ENCODE measurements at places on chromosomes 3 and 15.
A peak's percentile ranks its signal among the peaks of the same experiment; 100 is the strongest.

- ATAC-seq: no peak
- no peaks in the 10 kb centered on the region for H3K36me3 ChIP-seq
- no peak overlapping the region for H3K27ac ChIP-seq
- H3K4me3 ChIP-seq: no peak overlapping the region
Measured at GRCh38 chr3:28949580-28949979, 331.3 kb upstream of the RBMS3 start.

GRCh38 chr3:150069154-150069527 is 98.4 kb upstream of the PFN2 start:
- H3K4me3 ChIP-seq: no peak overlapping the region
- H3K4me1 ChIP-seq: no peaks in the 10 kb centered on the region

DNA sequence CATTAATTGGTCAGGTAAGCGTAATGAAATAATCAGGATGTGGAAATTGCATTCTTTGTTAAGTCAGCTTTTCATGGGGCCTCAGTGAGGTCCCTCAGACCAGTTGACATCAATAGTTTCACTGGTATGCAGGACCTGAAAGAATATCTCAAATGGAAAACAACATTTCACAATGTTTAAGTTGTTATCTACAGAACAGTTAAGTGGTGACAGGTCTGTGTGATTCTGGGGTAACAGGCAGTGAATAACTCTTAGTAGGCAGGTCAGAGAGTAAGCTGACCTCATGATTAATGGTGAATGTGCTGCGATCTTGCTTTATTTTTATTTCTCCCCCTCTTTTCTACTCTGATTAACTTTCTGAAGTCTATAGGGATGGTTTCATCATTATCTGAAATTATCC is 28.9 kb upstream of the ACP3 start:
- no peaks in the 10 kb centered on the region for H3K36me3 ChIP-seq
- no peak overlapping the region for H3K4me3 ChIP-seq
- ATAC-seq: no peak
- peaks cover 25% of the 10 kb centered on the region for H3K27me3 ChIP-seq
- H3K27ac ChIP-seq: no peak overlapping the region
- H3K4me1 ChIP-seq: no peaks in the 10 kb centered on the region

GRCh38 chr15:101239724-101240136 is 12.1 kb downstream of the CHSY1 start:
- ATAC-seq: peak; percentile 49
- no peaks in the 10 kb centered on the region for H3K27me3 ChIP-seq
- peaks cover 42% of the 10 kb centered on the region for H3K4me1 ChIP-seq
- H3K4me3 ChIP-seq: peak overlapping the region; percentile 67
- peak overlapping the region; percentile 72 for H3K27ac ChIP-seq
- H3K36me3 ChIP-seq: peaks cover 98% of the 10 kb centered on the region

DNA sequence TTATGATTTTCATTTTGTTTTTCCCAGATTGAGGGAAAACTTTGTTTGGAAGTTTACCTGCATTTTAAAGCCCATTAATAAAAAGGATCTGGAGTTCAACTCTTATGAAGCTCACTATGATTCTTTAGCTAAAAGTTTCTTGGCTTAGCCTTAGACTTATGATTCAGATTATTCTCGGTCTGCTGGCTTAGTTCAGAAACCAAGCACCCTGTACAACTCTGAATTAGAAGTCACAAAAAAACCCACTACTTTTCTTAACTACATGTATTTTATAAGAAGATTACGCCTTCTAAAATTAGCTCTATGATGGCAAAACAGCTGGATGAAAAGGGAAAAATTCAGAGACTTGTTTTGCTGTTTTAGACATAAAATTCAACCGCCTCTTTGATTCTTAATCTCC is 14.3 kb upstream of the DENND4A start:
- H3K36me3 ChIP-seq: no peaks in the 10 kb centered on the region
- peaks cover 4% of the 10 kb centered on the region for H3K4me1 ChIP-seq
- no peak for ATAC-seq

- H3K4me3 ChIP-seq: peak overlapping the region; percentile 70
- no peaks in the 10 kb centered on the region for H3K27me3 ChIP-seq
- peaks cover 27% of the 10 kb centered on the region for H3K4me1 ChIP-seq
- H3K27ac ChIP-seq: peak overlapping the region; percentile 21
Measured at GRCh38 chr15:70528270-70528706, 235.1 kb downstream of the UACA start.

DNA sequence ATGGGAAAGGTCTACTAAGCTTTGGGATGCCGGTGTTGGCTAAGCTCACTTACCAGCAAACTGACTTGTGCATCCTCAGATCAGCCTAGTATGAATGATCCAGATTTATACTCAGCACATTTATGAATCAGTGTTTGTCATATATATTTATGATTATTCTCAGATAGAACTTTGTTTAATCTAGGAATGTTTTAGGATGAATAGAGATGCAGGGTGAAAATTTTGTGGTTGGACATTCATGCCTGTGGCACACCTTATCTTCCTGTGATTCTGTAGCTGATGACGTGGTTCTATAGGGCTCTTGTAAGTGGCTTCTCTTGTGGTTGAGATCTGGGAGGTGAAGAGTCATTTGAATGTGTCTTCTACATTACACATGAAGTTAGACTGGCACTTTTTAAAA is 11.4 kb downstream of the CDIN1 start:
- no peaks in the 10 kb centered on the region for H3K36me3 ChIP-seq
- no peak overlapping the region for H3K27ac ChIP-seq
- peaks cover 16% of the 10 kb centered on the region for H3K4me1 ChIP-seq
- no peak overlapping the region for H3K4me3 ChIP-seq

GRCh38 chr3:111732252-111732879 is 126.7 kb upstream of the PHLDB2 start:
- H3K4me1 ChIP-seq: peaks cover 6% of the 10 kb centered on the region
- no peak for ATAC-seq
- no peaks in the 10 kb centered on the region for H3K27me3 ChIP-seq
- no peak overlapping the region for H3K27ac ChIP-seq
- no peaks in the 10 kb centered on the region for H3K36me3 ChIP-seq

DNA sequence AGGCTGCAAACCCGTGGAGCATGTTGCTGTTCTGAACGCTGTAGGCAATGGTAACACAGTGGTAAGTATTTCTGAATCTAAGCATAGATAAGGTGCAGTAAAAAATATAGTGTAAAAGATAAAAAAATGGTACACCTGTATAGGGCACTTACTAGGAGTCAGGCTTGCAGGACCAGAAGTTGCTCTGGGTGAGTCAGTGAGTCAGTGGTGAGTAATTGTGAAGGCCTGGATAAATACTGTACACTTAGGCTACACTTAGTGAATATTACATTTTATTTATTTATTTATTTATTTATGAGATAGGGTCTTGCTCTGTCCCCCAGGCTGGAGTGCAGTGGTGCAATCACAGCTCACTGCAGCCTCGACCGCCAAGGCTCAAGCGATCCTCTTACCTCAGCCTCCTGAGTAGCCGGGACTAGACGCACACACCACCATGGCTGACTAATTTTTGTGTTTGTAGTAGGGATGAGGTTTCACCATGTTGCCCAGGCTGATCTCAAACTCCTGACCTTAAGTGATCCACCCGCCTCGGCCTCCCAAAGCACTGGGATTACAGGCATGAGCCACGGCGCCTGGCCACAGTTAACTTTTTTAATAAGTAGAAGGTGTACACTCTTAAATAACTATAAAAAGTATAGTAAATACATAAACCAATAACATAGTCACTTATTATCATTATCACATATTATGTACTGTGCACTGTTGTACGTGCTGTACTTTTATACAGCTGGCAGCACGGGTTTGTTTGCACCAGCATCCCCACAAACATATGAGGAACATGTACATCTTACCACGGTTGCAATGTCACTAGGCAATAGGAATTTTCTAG is 155.1 kb downstream of the IGF1R start:
- no peak for ATAC-seq
- H3K27me3 ChIP-seq: no peaks in the 10 kb centered on the region
- H3K4me1 ChIP-seq: peaks cover 7% of the 10 kb centered on the region
- H3K27ac ChIP-seq: no peak overlapping the region
- no peak overlapping the region for H3K4me3 ChIP-seq
- no peaks in the 10 kb centered on the region for H3K36me3 ChIP-seq

DNA sequence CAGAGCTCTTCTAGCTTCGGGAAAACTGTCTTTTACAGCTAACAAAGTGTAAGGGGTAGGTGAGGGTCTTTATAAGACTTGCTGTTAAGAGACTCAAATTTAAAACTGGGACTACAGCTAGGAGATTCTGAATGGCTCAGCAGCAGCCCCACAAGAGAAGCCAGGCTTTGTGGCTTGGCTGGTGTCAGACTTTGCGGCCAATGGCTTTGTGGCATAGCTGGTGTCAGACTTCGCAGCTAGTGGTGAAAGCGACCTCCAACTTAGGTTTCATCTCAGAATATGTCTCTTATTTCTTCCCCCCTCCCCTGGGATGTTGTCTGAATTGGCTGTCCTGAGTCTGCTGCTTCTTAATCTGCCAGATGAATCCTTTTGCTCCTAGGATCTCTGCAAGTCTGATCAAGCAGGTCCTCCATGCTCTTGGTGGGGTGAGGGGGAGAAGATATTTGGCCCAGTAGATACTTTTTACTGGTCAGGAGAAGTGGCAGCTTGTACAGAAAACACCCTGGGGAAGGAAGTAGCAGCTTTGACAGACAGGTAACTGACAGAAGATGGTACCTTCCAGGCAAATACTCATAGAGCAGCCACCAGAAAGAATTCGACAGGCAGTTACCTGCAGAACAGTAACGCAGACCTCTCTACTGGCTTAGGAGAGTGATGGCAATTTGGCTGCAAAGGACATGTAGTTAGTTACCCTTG is 8.4 kb downstream of the BOC start:
- peaks cover 32% of the 10 kb centered on the region for H3K27me3 ChIP-seq
- no peak overlapping the region for H3K27ac ChIP-seq
- no peaks in the 10 kb centered on the region for H3K4me1 ChIP-seq
- no peaks in the 10 kb centered on the region for H3K36me3 ChIP-seq

DNA sequence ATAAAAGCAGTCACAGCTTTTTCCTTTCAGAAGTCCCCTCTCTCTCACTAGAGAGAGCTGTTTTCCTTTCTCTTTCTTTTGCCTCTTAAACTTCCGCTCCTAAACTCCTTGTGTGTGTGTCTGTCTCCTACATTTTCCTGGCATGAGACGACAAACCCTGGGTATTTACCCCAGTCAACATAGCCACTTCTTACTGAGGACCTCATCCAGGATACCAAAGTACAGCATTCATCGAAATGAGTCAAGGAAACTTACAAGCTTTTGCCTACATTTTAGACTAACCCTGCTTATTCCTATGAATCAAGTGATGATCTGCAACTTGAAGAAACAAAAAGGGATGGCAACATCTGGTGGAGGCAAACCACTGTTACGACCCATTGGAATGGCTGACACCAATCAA is 16.7 kb downstream of the PATL2 start:
- no peaks in the 10 kb centered on the region for H3K36me3 ChIP-seq
- H3K4me1 ChIP-seq: peaks cover 6% of the 10 kb centered on the region
- no peak for ATAC-seq
- H3K27ac ChIP-seq: no peak overlapping the region
- H3K4me3 ChIP-seq: no peak overlapping the region

- ATAC-seq: peak; percentile 86
- peaks cover 68% of the 10 kb centered on the region for H3K36me3 ChIP-seq
- H3K27ac ChIP-seq: peak overlapping the region; percentile 66
- H3K4me1 ChIP-seq: peaks cover 26% of the 10 kb centered on the region
Measured at GRCh38 chr15:59039225-59039624, 51.8 kb downstream of the RNF111 start.

- no peaks in the 10 kb centered on the region for H3K27me3 ChIP-seq
- no peak overlapping the region for H3K4me3 ChIP-seq
Measured at GRCh38 chr3:27376109-27376772, 7.1 kb upstream of the NEK10 start.

- H3K27me3 ChIP-seq: peaks cover 12% of the 10 kb centered on the region
- no peak overlapping the region for H3K27ac ChIP-seq
- no peak overlapping the region for H3K4me3 ChIP-seq
- H3K4me1 ChIP-seq: no peaks in the 10 kb centered on the region
- ATAC-seq: no peak
Measured at GRCh38 chr15:59332009-59332408, 40.7 kb downstream of the MYO1E start.

DNA sequence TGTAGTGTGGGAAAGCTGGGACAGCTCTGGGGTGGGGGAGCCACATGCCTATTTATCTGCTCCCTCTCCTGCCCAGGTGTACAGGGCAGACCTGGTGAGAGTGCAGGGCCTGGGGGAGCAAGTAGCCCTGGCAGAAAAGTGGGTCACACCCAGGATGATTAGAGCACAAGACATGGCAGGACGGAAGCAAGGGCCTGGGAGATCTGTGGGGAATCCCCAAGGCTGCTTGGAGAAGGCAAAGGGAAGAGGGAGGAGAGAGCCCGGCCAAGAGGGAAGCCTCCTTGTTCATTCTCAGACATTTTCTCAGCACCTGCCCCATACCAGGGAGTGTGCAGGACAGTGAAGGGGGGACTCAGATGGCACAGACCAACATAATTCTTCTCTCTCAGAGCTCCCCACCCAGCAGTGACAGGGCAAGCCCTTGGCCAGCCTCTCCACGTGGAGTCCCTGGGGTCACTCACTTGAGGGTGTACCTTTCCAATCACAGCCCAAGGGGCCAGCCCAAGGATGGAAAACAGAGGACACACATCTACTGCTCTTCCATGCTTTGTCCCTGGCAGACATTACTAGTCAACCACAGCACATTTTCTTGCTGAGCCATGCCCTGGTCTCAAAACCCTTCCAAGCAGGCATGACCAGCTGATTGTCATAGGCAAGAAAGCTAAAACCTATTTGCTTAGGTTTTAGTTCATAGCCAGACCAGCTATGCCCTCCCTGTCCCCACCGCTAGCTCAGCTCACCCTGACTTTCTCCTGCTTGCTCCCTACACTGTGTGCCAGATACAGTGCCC is 4.9 kb upstream of the DUSP7 start:
- no peaks in the 10 kb centered on the region for H3K4me1 ChIP-seq
- no peak overlapping the region for H3K4me3 ChIP-seq
- no peak for ATAC-seq
- H3K27ac ChIP-seq: no peak overlapping the region

GRCh38 chr15:49737127-49737526 is 116.3 kb downstream of the DTWD1 start:
- no peak overlapping the region for H3K4me3 ChIP-seq
- peaks cover 8% of the 10 kb centered on the region for H3K27me3 ChIP-seq
- H3K27ac ChIP-seq: no peak overlapping the region
- no peak for ATAC-seq
- no peaks in the 10 kb centered on the region for H3K36me3 ChIP-seq

- no peaks in the 10 kb centered on the region for H3K27me3 ChIP-seq
- no peak for ATAC-seq
- H3K4me1 ChIP-seq: peaks cover 5% of the 10 kb centered on the region
- no peak overlapping the region for H3K27ac ChIP-seq
- no peaks in the 10 kb centered on the region for H3K36me3 ChIP-seq
Measured at GRCh38 chr3:172166261-172166660, 126.9 kb downstream of the FNDC3B start.

GRCh38 chr3:121992601-121993560 is 29.2 kb downstream of the ILDR1 start:
- H3K27me3 ChIP-seq: no peaks in the 10 kb centered on the region
- no peak overlapping the region for H3K4me3 ChIP-seq
- H3K36me3 ChIP-seq: no peaks in the 10 kb centered on the region

- no peak for ATAC-seq
- H3K27ac ChIP-seq: peak overlapping the region; percentile 9
- peak overlapping the region; percentile 37 for H3K4me3 ChIP-seq
- H3K27me3 ChIP-seq: peaks cover 22% of the 10 kb centered on the region
- no peaks in the 10 kb centered on the region for H3K36me3 ChIP-seq
Measured at GRCh38 chr3:122004107-122004506, 17.9 kb downstream of the ILDR1 start.

- H3K4me3 ChIP-seq: peak overlapping the region; percentile 44
- no peaks in the 10 kb centered on the region for H3K27me3 ChIP-seq
- no peaks in the 10 kb centered on the region for H3K36me3 ChIP-seq
- peaks cover 6% of the 10 kb centered on the region for H3K4me1 ChIP-seq
- ATAC-seq: no peak
- no peak overlapping the region for H3K27ac ChIP-seq
Measured at GRCh38 chr3:7205962-7206361, 345.0 kb downstream of the GRM7 start.

- no peaks in the 10 kb centered on the region for H3K36me3 ChIP-seq
- no peak for ATAC-seq
- H3K4me3 ChIP-seq: no peak overlapping the region
- peaks cover 20% of the 10 kb centered on the region for H3K27me3 ChIP-seq
Measured at GRCh38 chr3:141202682-141203081, 28.9 kb upstream of the PXYLP1 start.

Data from activated T-helper 17 cell treated with anti-CD3 and anti-CD28 coated beads, Interleukin-2, amount 50 U/mL, for 72 hours (primary cell).